ENCODE measurements at places on chromosomes 5 and 9.
A peak's percentile ranks its signal among the peaks of the same experiment; 100 is the strongest.

DNA sequence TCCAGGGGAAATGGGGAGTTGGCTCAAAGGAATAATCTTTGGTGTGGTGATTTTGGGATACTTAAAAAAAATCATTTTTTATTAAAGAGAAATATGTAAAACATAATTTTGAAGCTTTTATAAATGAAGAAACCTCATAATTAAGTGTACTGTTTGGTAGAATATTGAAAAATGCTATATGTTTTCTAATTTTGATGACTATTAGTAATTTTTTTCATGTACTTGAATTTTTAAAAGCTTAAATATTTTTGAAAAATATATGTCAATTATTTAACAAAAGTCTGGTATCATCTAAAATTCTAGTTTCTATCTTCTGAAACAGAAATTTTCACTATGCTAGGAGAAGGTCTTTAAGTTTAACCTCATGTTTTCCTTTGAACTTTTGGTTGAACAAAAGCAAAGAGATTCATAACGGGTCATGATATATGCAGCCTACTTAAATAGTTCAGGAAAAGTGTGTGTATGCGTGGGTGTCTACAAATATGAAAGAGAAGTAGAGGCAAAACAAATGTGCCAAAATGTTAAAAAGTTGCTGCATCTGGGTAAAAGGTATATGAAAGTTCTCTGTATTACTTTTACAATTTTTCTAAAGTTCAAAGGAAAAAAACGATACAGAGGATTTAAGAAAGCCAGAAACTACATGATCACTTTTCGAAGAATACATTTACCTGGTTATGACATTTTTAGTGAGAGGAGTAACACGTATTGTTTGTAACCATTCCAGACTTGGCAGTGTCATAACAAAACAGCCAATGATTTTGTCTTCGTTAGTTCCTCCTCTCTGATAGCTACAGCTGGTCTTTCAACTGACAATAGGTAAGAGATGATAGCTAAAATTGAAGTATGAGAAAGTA lies 117.3 kb upstream of the TNFAIP8 start:
- no peak for DNase-seq

DNA sequence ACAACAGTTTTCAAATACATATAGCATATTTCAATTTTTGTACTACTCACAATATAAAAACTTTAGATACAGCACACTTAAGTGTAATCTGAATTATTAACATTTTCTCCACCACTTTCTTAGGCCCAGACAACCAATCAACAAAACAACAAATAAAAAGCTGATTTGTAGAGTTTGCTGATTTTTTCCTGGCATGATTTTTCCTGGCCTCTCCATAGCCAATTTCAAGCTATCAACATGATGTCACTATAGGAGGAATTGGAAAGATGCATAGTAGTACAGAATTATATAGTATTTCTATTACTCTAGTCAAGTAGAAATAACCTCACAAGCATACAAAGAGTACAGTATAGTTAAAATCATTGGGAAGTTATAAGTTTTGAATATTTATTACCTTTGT lies 35.1 kb upstream of the ADAMTS19 start:
- no peak for DNase-seq

DNA sequence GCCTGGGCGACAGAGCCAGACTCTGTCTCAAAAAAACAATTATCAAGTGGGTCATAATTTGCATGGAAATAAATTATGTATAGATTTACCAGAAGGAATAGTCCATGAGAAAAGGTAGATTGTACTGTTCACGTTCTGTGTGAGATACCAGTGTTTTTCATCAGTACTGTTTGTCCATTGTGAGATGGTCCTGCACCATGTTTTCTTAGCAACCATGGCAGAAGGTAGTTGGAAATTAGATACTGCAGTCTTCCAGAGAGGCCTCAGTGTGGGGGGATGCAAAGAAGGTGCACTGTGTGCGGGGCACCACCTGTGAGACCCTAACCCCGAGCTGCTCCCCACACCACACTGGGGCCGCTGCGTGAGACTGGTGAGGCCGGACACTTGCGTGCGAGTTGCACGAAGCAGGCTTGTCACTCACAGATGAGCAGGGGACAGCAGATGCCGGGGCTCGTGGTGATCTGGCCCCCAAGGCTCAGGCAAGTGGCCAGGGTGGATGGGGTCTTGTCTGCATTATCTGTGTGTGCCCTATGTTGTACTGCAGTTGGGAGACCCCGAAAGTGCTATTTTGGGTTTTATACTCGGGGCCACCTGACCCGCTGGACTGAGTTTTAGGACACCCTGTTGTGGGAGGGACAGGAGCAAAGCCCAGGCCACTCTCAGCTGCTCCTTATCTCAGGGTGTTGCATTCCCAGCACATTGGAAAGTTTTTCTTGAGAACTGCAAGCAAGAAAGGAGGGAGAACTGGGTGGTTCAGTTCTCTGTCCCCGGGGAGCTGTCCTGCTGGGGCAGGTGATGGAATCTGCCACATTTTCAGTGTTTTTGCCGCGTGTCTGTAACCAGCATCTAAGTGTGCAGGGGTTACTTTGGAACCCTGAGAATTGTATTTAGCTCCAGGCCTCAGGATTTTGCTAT lies 61.9 kb downstream of the EHMT1 start:
- DNase-seq: no peak

DNA sequence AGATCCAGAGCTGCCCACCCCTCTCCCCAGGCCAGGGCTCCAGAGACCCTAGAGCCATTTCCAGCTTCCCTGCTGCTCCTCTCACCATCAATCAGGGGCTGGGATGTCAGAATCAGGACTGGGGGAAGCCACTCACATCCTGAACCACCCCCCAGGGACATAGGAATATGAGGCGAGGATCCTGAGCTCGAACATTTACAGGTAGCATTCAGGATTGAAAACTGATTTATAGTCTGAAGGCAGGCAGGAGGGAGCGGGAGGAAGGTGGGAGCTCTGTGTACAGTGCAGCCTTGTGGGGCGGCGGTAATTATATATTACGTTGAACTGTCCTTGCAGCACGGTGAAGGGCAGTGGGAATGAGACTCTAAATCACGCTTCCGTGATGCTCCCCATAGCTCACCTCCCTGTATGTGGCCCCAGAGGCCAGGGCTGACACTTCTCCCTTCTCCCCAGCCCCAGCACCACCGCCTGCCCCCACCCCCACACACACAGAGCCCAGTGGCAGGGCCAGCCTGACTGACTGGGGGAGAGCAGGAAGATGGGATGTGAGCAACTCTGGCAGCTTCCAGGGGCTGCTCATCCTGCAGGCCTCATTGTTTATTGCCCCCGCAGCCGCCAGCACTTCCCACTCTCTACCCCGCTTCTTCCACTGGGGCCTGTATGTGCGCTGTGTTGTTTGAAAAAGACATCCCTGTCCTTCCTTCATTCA lies 76.0 kb upstream of the HSPA9 start:
- no peak for DNase-seq

- DNase-seq: no peak
Observed at GRCh38 chr5:100542086-100542485, 6.9 kb downstream of the FAM174A start.

DNA sequence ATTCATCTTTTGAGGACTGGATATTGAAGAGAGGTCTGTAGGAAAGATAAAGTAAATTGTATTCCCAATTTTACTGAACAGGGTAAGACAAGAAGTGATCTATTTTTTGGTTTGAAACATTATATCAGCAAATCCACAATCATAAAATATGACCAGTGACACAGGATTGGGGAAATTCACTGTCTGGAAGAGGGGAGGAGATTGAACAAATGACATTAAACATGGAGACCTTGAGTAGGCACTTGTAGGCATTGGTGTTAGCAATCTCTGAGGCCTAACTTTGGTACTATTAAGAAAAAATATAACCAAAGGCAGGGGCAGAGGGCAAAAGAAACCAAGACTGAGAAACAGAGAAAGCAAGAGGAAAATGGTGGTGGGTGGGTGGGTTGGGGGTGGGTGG lies 132.6 kb upstream of the TMEM161B start:
- no peak for DNase-seq

GRCh38 chr5:27944471-27944870 lies 906.1 kb upstream of the CDH9 start:
- no peak for DNase-seq

- DNase-seq: no peak
Observed at GRCh38 chr5:126364206-126364902, 58.9 kb upstream of the GRAMD2B start.

- no peak for DNase-seq
Observed at GRCh38 chr9:136763649-136764035, 676 bp downstream of the LCN15 start.

- no peak for DNase-seq
Observed at GRCh38 chr5:172491481-172491880, 37.2 kb upstream of the SH3PXD2B start.

GRCh38 chr5:16976625-16977008 lies 40.5 kb upstream of the MYO10 start:
- DNase-seq: no peak

GRCh38 chr5:26749829-26750228 lies 288.6 kb downstream of the CDH9 start:
- DNase-seq: no peak

DNA sequence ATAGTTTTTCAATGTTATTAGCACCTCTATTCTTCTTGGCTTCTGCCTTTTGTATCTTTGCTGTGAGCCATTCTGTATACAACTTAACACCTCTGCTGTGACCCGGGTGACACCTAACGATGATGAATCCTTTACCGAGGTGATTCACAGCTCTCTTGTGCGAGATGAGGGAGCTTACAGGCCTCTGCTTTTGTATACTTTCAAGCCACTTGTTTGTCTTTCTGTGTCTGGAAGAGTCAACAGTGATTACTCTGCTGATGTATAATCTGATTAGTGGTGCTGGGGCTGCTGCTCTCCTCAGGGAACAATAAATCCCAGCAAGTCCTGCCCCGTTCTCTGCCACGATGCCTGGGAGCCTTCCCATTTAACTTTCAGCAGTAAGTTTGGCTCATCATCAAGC lies 442.9 kb upstream of the SGCD start:
- DNase-seq: peak; percentile 2

GRCh38 chr5:130571076-130571475 lies 594.0 kb downstream of the HINT1 start:
- no peak for DNase-seq

GRCh38 chr9:20788526-20789451 lies 104.7 kb downstream of the FOCAD start:
- no peak for DNase-seq

- peak; percentile 9 for DNase-seq
Observed at GRCh38 chr9:127444921-127445850, 6.0 kb downstream of the RPL12 start.
